ENCODE measurements at places on chromosomes 7 and 10. TPM values are rescaled to one million over a fixed set of nuclear protein-coding genes. Genes with fewer than 3 reads are reported as not detected.

The ASIC3 gene
- 9.1 TPM for total RNA-seq

The PIP gene
- total RNA-seq, result not detected

The HMX3 gene
- 0.39 TPM for total RNA-seq

The PPP1R17 gene
- total RNA-seq, result not detected

The PLXDC2 gene
- 3.0 TPM for total RNA-seq

The ACHE gene
- 0.25 TPM for total RNA-seq

The KNDC1 gene
- 1.1 TPM for total RNA-seq

The PSD gene
- total RNA-seq, result 2.9 TPM

The MPP7 gene
- total RNA-seq, result 22.7 TPM

The EPHB6 gene
- total RNA-seq, result 59.9 TPM

The TAF6 gene
- 40.7 TPM for total RNA-seq

The AKR1D1 gene
- not detected for total RNA-seq

The UBE3C gene
- 51.7 TPM for total RNA-seq

The TEX47 gene
- not detected for total RNA-seq

The NME8 gene
- not detected for total RNA-seq

The ZNF277 gene
- total RNA-seq, result 25.7 TPM

The KLLN gene
- 0.55 TPM for total RNA-seq

The TSPAN15 gene
- total RNA-seq, result 28.7 TPM

The PLXNA4 gene
- 9.5 TPM for total RNA-seq

The CLDN3 gene
- total RNA-seq, result not detected

The NPFFR1 gene
- not detected for total RNA-seq

The CC2D2B gene
- 0.17 TPM for total RNA-seq

The FAM20C gene
- total RNA-seq, result 1.4 TPM

The LFNG gene
- 110 TPM for total RNA-seq

Data from T-helper 17 cell (primary cell).